NCI-H1105 treated with DMSO at 0.1 percent for 48 hours (cell line): ENCODE measurements at places on chromosomes 5 and 9.
A peak's percentile ranks its signal among the peaks of the same experiment; 100 is the strongest.

DNA sequence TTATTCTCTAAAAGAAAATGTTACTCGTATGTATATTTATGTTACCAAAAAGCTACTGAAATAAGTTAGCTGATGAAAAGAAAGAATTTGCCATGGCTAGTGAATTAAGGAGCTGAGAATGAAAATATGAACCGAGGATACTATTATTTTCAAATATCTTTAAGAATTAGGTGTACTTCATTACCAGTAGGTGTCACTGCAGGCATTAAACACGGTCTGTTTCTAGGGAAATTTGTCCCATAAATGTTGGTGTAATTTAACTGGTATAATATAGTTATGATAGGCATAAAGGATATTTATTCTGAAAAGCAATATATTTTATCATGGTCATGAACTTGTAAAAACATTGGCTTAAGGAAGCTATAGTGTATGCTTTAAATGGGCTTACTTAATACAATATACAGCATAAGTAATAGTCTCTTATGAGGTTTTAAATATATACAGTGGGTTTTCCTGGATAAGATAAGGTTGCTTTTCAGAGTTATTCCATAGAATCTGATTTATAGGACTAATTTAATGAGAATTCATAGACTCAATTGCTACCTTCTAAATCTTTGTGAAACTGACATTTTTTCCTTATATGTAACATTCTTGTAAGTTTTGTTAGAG, 72.4 kb upstream of the MPDZ start:
- peak; percentile 70 for DNase-seq

GRCh38 chr9:124652203-124652602, 118.9 kb downstream of the NR6A1 start:
- DNase-seq = no peak

- DNase-seq = no peak
Measured at GRCh38 chr9:101073122-101073521, 44.6 kb downstream of the PLPPR1 start.

DNA sequence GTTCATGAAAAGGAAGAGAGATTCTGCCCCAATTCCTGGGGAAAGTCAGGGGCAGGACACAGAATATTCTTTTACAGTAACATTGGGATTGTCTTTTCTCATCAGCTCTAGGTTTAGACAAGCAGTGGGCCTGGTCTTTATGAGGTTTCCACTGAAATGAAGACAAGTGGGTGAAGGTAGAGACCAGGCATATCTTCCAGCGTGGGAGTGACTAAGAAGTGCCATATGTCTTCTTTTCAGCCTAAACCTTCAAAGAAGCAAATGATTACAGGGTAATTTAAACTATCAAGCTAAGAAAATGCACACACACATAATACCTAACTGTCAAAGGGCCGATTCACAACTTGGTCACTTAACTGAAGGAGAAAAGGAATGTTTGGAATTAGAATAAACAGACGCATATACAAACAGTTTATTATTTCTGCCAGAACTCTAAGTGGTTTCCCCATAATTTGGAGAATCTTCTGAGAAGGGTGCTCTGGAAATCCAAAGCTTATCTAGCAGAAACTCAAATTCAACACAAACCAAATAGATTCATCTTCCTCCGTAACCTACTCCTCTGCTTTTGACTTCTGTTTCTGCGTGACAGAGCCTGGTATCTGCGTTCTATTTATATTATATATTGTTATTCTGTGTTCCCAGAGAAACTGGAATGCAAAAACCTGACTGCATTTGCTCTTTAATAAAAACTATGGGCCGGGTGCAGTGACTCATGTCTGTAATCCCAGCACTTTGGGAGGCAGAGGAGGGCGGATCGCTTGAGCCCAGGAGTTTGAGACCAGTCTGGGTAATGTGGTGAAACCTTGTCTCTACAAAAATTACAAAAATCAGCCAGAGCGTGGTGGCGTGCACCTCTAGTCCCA, 22.0 kb upstream of the TEK start:
- DNase-seq = no peak

DNA sequence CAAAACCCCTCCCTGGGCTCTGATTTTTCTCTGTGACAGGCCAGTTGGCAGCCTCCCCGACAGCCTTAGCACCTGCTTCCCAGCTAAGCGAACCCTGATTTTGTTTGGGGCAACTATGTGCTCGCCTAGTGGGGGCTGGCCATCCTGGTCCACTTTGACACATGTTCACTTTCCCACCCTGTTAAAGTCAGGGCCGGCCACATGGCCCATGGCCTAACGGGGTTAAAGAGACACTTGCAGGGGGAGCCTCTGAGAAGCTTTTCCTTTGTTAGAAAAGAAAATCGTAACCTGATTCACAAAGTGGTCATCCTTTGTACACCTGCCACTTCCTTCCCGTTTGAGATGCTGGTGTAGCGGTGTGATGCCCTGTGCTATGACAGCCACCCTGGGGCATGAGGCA, 1.3 kb upstream of the CACNA1B start:
- no peak for DNase-seq

DNA sequence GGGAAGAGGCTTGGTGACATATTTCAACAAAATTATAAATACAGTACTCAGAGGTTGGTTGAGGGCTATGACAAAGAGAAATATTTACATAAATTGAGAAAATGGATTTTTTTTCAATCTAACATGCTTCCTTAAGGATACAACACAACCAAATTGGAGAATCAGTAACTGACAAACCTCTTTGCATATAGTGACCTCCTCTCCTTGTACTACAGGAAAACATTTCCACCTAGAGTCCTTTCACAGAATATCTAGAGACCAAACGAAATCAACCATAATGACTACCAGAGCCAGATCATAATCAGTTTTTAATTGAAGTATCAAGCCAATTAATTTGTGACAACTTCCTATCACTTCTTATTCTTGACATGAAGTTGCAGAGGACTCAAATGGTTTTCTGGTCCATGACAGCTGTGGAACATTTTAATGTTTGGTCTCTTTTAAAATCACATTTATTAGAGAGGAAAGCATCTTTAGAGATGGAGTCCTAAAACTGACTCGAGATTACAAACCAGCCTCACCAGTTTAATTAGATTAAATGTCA, 1636.5 kb upstream of the C9orf72 start:
- DNase-seq = peak; percentile 71

GRCh38 chr9:111959468-111960359, 63.1 kb downstream of the UGCG start:
- peak; percentile 68 for DNase-seq

DNA sequence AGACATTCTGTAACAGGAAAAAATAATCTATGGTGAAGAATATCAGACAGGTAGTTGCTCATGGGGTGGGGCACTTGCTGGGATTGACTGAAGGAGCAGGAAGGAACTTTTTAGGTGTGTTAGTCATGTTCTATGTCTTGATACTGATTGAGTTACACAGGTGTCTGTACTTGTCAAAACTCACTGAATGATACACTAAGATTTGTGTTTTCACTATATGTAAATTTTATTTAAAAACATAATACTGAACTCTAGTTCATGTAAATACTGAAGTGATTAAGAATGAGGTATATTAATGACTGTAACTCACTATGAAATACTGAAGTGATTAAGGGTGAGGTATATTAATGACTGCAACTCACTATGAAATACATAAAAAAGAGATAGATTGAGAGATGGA, 28.5 kb downstream of the IL6ST start:
- no peak for DNase-seq

- DNase-seq = no peak
Measured at GRCh38 chr9:14085810-14086209, 228.1 kb downstream of the NFIB start.

DNA sequence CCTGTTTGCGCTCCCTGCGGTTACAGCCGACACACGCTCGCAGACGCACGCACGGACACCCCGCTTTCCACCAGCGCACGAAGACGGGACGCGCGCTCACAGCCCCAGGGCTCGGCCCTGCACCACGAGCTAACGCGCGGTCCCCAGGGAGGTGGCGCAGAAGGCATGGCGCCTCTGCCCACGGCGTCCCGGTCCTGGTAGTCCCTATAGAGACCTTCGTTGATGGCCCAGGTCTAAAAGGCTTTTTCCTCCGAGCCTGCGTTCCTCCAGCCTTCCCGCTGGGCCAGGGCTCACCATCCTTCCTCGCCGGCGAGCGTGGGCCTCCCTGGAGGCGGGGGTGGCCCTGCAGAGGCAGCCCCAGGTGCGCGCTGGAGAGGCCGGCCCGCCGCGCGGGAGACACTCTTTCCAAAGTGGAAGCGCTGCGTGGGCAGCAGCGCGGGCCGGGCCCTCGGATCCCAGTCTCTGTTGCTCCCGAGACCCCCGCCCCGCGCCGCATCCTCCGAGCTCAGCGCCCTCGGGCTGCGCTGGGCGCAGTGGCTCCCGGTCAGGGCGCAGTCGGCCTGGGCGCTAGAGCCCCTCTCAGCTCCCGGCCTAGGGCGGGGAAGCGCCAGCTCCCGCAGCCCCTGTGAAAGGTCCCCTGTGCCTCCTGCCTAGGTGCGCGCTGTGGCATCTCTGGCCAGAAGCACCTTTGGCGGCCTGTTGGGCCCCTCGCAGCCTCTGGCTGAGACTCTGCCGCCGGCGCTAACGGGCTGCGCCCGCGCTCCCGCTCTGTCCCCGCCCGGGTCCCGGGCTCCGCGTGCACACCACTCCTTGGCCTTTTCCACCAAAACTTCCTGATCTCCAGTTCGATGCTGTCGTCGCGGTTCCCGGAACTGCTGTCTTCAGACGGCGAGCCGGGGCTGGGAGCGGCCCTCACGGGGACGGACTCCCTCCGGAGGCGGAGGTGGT, 31.9 kb upstream of the FANCC start:
- DNase-seq = no peak

DNA sequence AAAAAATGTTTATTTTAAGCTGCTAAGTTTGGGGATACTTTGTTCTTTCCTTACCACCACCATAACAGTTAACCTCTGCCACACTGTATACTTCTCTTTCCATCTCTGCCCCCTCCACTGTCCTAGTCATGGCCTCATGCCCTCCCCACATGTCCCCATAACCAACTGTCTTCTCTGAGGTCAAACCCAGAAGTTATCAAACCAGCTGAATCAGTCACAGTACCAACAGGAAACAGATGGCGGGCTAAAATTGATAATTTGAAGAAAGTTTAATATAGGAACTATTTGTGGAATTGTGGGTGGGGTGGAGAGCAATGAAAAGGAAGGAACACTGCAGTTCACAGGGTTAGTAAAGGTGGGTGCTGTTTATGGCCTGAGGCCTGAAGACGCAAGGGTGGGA, 5.7 kb upstream of the DCTN4 start:
- no peak for DNase-seq

GRCh38 chr5:180862645-180863044, 1.6 kb upstream of the ZFP62 start:
- DNase-seq = no peak

- DNase-seq = no peak
Measured at GRCh38 chr5:55222985-55223811, 3.9 kb downstream of the MCIDAS start.

- peak; percentile 43 for DNase-seq
Measured at GRCh38 chr5:181159286-181160151, 12.1 kb downstream of the OR2V2 start.

- no peak for DNase-seq
Measured at GRCh38 chr5:151745071-151745705, 13.2 kb downstream of the ATOX1 start.

DNA sequence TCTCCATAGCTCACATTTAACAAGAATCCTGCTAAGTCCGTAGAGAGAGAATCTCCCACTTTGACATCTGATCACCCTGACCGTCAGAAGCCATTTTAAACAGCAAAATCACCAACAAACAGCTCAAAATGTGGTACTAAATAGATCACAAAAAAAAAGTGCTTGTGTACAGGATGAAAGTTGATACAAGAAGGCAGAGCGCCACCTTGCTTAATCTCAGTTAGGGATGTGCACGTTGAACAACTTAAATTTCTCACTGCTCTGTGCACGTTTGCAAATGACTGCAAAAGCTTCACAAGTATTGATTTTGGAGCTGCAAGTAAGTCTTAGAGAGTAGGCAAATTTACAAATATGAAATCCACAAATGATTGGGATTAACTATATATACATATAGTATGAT, 63.1 kb upstream of the NREP start:
- no peak for DNase-seq

GRCh38 chr5:36666986-36667385, 60.6 kb downstream of the SLC1A3 start:
- no peak for DNase-seq

DNA sequence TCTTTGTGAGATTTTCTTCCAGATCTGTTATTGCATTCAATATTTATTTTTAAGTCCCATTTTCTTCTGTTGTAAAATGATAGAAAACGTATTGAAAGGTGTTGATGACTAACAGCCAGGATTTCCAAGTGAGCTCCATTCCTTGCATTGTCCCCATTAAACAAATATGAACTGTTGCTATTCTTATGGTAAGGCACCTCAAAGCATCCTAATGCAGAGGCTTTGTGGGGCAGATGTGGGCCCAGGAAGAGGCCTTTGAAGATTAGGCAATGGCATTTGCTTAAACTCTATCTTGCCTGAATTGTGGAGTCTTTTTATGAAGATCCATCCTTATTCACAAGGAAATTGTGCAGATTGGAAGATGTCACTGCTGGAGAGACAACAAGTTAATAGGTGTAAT, 38.9 kb downstream of the NTRK2 start:
- DNase-seq = no peak

DNA sequence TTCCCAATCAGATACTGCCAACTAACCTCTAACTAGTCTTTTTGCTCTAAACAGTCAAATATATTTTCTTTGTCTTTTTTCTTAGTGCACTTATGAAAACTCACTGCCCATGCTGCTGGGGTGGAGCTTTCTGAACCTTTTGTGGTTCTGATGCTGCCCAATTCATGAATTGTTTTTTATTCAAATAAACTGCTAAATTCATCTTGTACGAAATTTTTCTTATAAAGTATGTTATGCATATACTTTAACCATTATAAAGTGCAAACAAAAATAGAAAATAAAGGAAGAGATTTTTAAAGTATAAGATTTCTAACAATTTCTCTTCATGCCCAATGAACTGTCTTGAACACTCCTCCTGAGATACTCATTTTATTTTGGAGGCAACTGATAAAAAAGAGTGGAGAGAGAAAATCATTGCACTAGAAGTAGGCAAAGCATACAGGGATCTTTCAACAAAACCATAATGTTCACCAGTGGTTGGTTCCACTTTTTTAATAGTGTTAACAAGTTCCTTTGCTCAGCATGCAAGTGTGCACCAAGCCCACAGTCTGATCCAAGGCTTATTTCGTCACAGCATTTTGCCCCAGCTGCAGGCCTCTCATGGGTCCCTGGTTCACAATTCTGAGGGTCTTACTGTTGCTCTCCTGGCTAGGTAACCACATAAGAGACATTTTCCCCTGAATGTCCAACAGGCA, 6.2 kb upstream of the FYB1 start:
- no peak for DNase-seq

- DNase-seq = no peak
Measured at GRCh38 chr5:133902511-133903118, 65.8 kb downstream of the C5orf15 start.

DNA sequence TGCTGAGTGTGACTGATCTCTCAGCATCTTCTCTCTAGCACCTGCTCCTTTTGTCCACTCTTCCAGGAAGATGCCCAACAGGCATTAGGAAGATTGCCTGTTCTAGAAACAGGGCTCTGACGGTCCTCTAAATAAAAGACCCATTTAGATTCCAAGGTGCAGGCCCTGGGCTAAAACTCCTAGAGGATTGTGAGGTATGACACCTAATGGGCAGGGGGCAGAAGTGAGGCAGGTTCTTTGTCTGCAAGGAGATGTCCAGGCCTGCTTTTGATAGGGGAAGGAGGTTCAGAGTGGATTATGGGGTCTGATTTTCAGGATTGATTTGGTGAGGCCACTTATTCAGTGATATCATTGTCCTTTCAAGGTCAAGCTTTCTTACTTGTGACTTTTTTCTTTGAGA, 140.8 kb upstream of the TRPC7 start:
- no peak for DNase-seq

GRCh38 chr5:69492391-69492922, at the start of gene OCLN:
Gene OCLN, plus strand, starts transcription at chr5:69492790. Its CDS starts 11,455 bp downstream, at chr5:69504245.
- peak; percentile 70 for DNase-seq
